Stimulated activated CD8-positive, alpha-beta memory T cell treated with anti-CD3 and anti-CD28 coated beads, Interleukin-4, amount 100 ng/mL, for 4 hours (primary cell): ENCODE measurements at places on chromosomes 1 and 21.

- DNase-seq, result no peak
Observed at GRCh38 chr1:226497991-226498639, 50.4 kb upstream of the STUM start.

- no peak for DNase-seq
Observed at GRCh38 chr1:244749230-244750016, 86.0 kb upstream of the COX20 start.

GRCh38 chr1:194469282-194469681 is 1282.9 kb upstream of the B3GALT2 start:
- DNase-seq, result no peak

- no peak for DNase-seq
Observed at GRCh38 chr21:41888749-41889376, 9.7 kb upstream of the PRDM15 start.

GRCh38 chr1:157916887-157917570 is 75.4 kb upstream of the CD5L start:
- DNase-seq, result no peak

GRCh38 chr1:116268211-116268610 is 104.8 kb upstream of the ATP1A1 start:
- DNase-seq, result no peak

- DNase-seq, result peak; percentile 3
Observed at GRCh38 chr1:98794196-98794886, 132.8 kb downstream of the SNX7 start.

- DNase-seq, result no peak
Observed at GRCh38 chr1:248710305-248710900, 7.8 kb upstream of the OR14I1 start.

GRCh38 chr1:5728663-5729355 is 263.4 kb downstream of the NPHP4 start:
- DNase-seq, result no peak

DNA sequence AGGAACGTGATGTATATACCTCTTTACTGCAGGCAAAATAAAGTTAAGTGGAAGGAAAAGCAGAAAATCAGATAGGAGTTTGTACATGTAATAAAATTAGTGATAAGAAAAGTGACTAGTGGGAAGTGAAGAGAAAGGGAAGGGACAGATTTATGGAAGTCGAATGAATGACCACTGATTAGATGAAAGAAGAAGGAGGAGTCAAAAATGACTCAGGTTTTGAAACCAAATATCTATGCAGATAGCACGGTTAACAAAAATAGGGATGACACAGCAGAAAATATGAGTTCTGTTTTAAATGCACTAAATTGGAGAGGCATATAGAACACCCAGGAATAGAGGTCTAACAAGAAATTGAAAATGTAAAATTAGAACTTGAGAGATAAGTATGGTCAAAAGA is 128.0 kb downstream of the HMCN1 start:
- DNase-seq, result no peak

DNA sequence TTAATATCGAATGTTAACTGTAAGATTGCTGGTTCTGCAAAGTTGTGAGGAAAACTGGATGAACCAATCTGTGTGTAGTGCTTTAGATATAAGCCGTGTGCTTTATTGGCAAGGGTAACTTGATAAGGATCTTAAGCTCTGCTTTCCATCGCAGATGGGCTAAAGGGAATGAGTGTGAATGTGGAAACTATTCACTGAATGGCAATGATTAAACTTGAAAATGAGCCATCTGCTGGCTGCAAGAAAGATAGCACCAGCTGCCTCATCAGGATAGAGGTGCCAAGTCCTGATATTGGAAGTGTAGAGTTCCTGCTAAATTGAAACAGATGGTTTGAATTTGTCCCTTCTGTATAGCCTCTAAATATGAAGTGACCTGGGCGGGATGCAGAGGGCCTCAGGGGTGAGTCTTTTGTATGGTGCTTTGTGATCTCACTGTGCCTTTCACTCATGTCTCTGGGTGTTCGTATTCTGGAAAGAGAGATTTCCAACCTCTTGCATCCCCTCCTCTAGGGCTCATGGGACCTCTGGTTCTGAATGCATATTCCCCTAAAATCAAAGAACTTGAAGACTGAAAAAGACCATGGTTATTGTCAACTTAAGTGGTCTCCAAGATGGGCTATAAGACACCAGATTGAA is 9.2 kb downstream of the FCRL3 start:
- DNase-seq, result no peak

GRCh38 chr1:230145953-230146476 is 79.0 kb downstream of the GALNT2 start:
- DNase-seq, result no peak

- no peak for DNase-seq
Observed at GRCh38 chr1:54110996-54111395, 41.8 kb downstream of the CDCP2 start.

DNA sequence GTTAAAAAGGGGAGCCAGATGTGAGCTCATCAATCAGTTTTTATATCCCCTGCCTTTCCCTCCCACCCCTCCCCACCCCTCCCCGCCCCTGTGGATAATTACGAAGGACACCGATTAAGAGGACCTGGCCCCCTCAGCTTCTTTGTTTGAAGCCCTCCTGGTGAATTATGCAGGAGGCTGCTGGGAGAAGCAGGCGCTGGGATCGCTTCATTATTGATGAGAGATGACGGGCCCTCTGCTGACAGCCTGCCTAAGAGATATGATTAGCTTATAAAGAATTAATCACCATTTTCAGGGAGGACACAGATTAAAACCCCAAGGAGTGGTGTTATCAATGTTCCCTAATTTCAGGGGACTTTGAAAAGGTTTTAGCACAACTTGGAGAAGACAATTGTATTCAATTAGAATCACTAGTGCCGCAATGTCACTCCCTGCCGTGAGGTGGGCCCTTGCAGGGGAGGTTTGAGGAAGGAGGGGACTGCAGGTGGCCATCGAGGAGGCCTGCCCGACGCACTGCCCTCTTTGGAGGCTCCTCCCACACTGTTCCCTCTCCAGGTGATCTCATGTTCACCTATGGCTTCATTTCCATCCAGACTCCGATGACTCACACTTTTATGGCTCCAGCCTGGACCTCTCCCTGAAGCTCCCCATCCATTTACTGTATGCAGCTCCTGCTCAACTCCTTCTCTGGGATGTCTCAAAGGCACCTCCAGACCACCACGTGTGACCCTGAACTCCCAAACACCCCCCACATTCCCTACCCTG is 67.0 kb upstream of the KLHDC7A start:
- DNase-seq, result no peak

DNA sequence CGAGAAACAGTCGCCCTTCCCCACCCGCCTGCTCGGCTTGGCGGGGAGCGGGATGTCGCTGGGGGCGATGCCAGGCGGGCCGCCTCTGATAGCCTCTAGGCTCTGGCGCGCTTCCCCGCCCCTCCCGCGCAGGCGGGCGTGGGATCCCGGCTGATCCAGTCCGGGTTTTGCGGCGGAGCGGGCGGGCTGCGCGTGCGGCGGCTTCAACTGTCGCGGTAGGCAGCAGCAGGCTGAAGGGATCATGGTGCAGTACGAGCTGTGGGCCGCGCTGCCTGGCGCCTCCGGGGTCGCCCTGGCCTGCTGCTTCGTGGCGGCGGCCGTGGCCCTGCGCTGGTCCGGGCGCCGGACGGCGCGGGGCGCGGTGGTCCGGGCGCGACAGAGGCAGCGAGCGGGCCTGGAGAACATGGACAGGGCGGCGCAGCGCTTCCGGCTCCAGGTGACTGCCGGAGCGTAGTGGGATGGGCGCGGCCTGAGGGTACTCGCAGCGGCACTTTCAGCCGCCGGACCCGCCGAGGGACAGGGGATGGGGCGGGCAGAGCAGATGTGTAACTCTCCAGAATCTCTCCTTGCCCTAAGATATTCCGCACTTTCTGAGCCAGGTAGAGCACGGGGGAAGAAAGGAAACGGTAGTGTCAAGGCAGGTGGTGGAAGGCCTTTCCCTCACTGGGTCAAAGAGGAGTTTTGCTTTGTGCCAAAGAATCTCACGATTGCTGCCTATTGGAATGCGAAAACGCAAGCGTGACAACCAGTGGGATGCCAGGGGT is at the start of gene FAAH:
Gene FAAH (plus strand): TSS at position 210 of the 764 bp plus-strand sequence. CDS start 32 bp downstream, at position 242.
- DNase-seq, result no peak

- DNase-seq, result no peak
Observed at GRCh38 chr1:154342132-154342531, 16.8 kb downstream of the ATP8B2 start.

- DNase-seq, result no peak
Observed at GRCh38 chr1:172360511-172360910, 60.0 kb upstream of the C1orf105 start.

DNA sequence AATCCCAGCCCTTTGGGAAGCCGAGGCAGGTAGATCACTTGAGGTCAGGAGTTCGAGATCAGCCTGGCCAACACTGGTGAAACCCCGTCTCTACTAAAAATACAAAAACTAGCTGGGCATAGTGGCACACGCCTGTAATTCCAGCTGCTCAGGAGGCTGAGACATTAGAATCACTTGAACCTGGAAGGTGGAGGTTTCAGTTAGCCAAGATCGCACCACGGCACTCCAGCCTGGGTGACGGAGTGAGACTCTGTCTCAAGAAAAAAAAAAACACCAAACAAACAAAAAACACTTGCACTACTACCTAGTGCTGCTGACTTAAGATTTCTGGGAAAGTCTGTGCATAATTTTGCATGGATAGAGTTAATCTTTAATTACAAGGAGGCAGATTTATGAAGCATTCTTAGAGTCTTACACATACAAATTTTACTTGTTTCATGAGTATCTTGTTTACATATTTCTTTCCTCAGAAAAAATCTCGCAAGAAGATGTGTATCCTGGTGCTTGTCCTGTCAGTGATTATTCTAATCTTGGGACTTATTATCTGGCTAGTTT is 8.7 kb upstream of the PPP1R8 start:
- DNase-seq, result no peak

DNA sequence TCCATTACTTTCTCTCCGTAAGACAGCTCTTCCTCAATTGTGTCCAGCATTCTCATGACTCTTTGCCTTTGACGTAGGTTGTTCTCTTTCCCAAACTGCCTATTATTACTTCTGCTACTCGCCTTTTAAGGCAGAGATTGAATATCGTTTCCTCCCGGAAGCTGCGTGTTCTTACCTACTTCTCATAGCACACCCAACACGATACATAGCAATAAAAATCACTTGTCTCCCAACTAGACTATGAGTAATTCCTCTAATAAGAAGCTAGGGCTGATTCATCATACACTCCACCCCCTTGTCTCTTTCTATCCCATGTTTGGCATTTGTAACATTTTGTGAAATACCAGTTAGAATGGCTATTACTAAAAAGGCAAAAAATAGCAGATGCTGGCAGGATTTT is 55.8 kb upstream of the SGIP1 start:
- DNase-seq, result no peak

DNA sequence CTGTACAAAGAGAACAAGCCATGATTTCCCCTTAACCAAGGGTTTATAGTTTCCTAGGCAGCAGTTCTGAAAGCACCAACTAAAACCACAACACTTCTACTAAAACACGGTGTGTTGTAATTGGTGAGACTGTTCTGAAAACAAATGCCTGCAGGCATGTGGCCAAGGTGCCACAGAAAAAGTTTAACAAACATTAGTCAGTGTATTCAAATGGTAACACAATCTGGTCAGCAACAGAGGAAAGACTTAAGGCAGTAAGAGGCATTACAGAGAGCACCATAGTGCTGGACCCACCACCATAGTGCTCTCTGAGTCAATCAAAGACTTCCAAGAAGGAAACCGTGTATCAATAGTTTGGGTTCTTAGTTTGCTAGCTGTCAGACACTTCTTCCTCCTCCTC is 16.7 kb downstream of the SNIP1 start:
- no peak for DNase-seq

DNA sequence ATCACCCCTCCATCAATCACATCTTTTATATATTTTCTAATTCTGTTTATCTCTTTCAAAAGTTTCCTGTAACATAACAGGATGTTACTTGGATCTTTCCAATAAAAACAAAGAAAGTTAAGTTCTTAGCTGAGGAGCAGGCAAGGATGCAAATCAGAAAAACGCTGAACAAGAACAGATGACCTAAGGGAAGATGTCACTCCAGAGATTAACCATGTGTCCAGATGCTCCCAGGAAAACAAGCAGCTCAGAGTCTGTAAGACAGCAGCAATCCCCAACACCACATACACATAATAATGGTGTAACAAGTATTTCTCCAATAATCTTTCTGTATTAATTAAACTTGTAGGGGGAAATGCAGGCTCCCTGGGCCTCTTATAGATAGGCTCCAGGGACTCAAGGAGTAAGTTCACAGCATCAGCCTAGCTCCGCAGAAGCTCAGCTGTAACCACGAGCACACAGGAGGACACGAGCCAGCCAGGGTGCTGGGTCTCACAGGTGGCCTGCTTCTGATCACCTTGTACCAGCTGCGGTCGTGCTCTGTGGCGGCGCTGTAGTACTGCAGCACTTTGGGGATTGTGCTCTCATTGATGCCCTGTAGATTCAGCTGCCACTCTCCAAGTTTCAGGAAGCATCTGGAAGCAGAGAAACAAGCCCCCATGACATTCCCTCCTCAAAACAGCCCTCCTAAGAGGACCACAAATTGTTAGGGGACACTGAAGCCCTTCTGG is 33.1 kb upstream of the EXOSC10 start:
- DNase-seq, result no peak

DNA sequence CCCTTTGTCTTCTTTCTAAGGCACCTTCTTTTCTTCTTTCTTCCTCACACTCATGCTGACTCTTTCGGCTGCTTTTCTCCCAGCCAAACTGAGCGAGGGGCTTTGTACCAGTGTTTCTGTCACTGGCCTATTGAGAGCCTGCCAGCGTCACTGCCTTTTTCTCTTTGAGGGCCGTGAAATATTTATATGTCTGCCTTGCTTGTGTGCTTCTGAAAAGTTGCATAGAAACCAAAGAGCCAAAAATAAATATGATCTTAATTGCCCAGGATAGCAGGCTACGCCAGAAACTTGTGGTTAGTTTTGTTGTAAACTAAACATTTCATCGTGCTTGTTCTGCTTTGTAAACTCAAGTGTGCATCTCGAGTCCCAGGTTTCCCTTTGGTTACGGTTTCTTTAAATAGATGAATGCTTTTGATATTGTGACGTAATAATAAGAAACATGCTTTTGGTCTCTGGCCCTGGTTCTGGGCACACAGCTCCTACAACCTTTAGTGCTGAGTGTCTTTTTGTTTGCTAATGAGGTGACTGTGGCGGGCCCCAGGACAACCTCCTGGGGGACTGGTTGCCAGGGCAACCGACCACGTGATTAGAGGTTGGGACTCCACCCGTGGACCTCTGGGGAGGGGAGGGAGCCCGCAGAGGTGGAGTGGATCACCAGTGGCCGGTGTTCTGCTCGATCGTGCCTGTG is 10.8 kb downstream of the SLC37A1 start:
- no peak for DNase-seq

- DNase-seq, result no peak
Observed at GRCh38 chr1:211613108-211613947, 34.4 kb upstream of the SLC30A1 start.

- no peak for DNase-seq
Observed at GRCh38 chr1:147822292-147822691, 61.9 kb upstream of the GJA5 start.
